ENCODE measurements at places on chromosomes 12 and 14.
A peak's percentile ranks its signal among the peaks of the same experiment; 100 is the strongest.

DNA sequence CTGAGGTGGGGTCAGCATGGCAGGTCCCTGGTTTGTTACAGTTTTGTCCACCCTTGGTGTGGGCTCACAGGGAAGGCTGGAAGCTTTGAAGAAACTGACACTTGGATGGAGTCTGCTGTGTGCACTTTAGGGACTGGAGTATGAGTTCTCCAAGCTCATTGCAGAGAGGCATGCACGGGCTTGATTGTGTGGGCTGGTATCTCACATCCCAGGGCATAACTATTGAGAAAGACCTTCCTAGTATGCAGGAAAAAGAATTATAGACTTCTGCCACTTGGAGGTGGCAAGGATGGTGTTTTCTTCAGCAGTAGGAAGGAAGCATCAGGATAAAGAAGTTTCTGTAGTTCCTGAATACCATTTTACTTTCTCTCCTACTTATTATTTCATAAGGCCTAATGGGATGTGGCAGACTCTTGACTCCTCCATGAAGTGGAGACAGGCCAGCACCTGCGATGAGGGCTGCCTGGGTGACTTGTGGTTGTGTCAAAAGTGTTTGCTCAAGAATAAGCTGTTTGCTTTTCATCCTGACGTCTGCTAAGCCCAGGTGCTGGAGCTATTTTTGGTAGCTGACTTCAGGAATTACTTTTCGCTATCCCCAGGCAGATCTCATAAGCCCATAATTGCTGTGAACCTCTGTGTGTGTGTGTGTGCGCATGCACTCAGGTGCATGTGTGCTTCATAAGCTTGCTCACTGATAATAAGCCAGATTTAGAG is 125.8 kb downstream of the KTN1 start:
- peak; percentile 49 for DNase-seq

DNA sequence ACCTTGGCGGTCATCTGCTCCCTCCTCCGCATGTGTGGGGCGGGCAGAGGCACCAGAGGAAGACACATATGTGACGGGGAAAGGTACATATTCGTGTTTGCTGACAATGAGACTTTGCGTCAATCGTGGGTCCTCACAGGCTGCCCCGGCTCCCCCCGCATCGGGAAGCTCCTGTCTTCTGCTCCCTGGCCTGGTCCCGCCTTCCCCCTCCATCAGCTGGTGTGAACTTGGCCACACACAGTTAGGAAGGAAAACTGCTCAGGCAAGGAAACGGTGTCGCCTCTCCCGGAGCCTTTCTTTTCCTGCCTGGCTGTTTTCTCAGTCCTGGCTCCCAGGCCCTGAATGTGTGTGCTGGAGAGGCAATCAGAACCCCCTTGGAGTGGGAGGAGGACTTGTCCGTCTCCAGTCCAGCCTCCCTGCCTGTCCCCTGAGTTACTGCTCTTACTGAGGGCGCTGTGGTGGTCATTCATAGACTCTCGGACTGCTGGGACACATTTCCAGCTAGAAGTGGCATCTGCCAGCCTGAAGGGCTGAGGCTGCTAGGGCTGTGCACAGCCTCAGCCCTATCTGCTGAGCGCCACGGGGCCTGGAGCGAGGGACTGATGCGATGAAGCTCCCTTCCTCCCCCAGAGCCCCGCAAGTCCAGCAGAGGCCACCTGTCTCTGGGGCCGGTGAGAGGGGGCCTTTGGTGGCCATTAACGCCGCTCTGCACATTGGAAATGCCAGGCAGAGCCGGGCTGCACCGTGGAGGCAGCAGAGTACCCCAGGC is 44.2 kb upstream of the TSPAN9 start:
- no peak for DNase-seq

- no peak for DNase-seq
These were observed 452.4 kb upstream of the SEL1L start for GRCh38 chr14:81986005-81986404.

- peak; percentile 55 for DNase-seq
These were observed 4.3 kb upstream of the DHRS2 start for GRCh38 chr14:23631702-23632460.

- DNase-seq = no peak
These were observed 6.2 kb downstream of the TBX5 start for GRCh38 chr12:114399664-114400211.

DNA sequence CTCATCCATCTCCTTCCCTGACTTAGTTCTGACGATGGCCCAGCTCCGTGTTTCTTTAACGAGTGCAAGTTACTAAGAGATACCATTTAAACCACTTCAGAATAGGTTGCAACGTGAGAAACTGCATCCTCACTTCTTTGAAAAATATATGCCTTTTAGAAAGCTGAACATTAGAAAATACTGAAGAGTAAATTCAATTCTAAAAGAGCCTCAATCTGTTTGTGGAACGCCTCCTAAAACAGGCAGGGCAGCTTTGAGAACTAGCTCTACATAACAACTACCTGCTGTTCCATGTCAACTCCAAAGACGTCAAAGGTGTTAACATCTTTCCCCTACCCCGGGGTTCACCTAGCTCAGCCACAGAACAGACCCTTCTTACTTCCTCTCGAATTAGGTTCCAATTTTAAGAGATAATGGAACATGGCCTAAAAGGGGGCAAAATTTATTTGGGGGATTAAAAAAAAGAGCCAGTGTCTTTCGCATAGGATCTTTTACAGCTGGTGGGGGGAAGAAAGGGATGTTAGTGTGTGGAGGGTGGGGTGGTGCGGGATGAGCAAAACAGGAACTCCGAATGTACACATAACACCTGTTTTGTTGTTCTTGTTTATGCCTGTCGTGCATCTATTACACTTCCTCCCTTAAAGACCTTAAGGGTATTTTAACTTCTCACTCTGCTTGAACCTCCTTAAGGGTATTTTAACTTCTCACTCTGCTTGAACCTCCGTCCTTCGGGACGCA is 3.3 kb downstream of the BHLHE41 start:
- DNase-seq = no peak

All from KBM-7 (cell line).